Activated CD4-positive, alpha-beta T cell treated with anti-CD3 and anti-CD28 coated beads, Interleukin-2, amount 50 U/mL, for 48 hours (primary cell): ENCODE measurements at places on chromosomes 2 and 18.

DNA sequence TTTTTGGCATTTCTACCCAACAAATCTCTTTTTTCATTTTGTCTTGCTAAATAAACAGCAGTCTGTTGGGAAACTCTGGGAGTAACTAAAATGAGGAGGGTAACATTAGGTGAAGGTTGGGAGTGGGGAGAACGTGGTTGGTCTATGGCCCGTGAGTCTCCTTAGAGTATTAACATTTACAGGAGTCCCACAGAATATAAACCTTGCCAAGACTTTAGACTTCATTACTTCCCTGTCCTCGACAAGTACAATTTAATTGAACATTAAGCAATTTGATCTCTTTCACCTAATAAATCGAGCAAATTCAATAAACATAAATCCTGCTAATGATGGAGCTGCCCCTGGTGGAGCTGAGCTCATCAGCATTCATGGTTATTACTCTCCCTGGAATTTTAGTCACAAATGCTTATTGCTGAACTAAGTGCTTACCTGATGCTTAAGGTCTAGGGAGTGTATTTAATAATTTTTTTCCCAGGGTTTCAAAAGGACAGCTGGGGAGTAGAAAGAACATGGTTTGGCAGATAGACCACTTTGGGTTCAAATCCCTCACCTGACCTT is 95.1 kb upstream of the RASGRP3 start:
- DNase-seq, result no peak

GRCh38 chr2:28972778-28973335 is 8.2 kb upstream of the TOGARAM2 start:
- no peak for DNase-seq

GRCh38 chr2:88697370-88698026 is 6.0 kb downstream of the RPIA start:
- DNase-seq, result no peak

- DNase-seq, result no peak
These were observed 550.4 kb downstream of the ARHGAP15 start for GRCh38 chr2:143679617-143680016.

GRCh38 chr2:105604938-105605337 is 139.8 kb upstream of the NCK2 start:
- no peak for DNase-seq
